ENCODE measurements at places on chromosomes 12 and 14.

GRCh38 chr14:94022532-94023411 is 3.4 kb upstream of the OTUB2 start:
- DNase-seq = no peak

- no peak for DNase-seq
Measured at GRCh38 chr14:91424813-91425530, 7.4 kb upstream of the CCDC88C start.

- no peak for DNase-seq
Measured at GRCh38 chr14:34300882-34301734, 160.9 kb downstream of the SPTSSA start.

GRCh38 chr12:120363274-120363855 is 5.6 kb downstream of the MSI1 start:
- no peak for DNase-seq

DNA sequence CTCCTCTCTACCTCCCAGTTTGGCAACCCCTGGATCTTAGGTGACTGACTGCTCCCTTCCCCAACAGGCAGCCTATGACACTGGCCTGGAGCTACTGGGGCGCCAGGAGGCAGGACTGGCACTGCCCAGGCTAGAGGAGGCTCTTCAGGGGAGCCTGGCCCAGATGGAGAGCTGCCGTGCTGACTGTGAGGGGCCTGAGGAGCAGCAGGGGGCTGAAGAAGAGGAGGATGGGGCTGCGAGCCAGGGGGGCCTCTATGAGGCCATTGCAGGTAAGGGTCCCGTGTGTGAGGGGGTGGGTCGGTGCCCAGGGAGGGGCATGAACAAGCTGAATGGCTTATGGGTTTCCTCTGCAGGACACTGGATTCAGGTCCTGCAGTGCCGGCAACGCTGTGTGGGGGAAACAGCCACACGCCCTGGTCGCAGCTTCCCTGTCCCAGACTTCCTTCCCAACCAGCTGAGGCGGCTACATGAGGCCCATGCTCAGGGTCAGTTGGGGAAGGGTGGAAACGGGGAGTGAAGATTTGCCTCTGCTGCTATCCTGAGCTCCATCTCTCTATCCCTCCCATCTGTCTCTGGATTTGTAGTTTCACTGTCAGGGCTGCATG is 2.2 kb downstream of the P3H3 start:
- no peak for DNase-seq

GRCh38 chr12:82673698-82674097 is 13.0 kb upstream of the TMTC2 start:
- DNase-seq = no peak

DNA sequence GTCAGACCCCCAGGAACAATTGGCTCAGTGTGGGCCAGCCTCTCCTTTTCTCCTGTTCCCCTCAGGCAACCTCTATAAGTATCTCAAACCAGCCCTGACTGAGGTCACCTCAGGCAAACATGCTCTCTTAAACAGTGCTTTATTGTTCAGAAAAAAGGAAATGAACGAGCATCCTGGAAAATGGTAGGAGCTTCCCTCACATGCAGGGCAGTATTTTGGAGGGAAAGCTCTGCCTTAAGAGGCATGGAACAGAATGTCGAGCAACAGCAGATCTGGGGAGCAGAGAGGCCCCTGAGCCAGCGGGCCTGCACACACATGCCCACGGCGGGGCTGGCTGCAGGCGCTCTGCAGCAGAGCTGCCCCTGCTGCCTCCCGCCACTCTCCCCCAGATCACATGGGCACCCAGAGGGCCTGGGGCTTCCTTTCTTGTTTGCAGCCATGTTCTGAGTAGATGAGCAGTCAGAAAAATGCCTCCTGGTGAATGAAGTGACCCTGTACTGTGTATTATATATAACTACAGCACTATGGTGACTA is 42.0 kb downstream of the MOK start:
- DNase-seq = no peak

DNA sequence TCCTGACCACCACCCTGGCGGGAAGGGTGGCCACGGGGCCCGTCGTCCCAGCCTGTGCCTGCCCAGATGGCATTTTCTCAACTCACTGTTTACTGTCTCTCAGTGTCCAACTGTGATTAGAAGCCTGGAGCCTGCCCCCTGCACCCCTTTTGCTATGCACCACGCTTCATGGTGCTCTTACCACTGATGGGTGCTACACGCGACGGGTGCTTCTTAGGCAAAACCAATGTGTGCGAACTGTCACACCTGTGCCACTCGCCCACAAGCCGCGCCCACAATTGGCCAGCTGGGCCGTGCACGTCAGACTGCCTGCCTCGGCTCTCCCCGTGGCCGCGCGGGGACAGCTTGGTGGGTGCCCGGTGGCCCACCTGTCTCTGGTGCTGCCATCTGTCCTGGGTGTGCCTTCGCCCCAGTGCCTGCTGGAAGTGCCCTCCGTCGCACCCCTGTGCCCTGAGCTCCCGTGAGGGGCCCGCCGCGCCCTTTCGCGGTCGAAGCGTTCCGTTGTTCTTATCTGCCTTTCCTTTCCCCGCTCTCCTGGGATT is 15.1 kb upstream of the AMN start:
- no peak for DNase-seq

- DNase-seq = no peak
Measured at GRCh38 chr14:100554082-100554677, 33.0 kb downstream of the BEGAIN start.

DNA sequence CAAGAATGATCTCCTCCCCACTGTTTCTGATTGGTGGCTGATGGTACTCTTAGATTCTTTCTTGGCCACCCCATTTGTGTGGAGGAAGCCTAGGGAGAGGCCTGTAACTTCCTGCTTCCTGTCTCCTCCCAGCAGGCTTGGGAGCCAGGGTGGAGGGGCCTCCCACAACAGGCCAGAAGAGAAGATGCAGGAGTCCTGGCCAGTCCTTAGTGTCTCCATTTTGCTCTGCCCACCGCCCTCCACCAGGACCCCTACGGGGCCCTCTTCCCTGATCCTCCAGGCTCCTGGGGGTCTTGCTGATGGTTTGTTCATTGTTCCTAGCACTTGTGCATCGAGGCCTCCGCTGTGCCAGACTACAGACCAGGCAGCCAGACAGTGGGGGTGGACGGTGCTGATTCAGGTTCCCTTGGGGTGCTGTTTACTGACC is 6.8 kb downstream of the TSPAN9 start:
- DNase-seq = no peak

GRCh38 chr14:89445273-89445973 is 28.4 kb upstream of the FOXN3 start:
- no peak for DNase-seq

- no peak for DNase-seq
Measured at GRCh38 chr12:26156201-26156871, 31.5 kb upstream of the BHLHE41 start.

DNA sequence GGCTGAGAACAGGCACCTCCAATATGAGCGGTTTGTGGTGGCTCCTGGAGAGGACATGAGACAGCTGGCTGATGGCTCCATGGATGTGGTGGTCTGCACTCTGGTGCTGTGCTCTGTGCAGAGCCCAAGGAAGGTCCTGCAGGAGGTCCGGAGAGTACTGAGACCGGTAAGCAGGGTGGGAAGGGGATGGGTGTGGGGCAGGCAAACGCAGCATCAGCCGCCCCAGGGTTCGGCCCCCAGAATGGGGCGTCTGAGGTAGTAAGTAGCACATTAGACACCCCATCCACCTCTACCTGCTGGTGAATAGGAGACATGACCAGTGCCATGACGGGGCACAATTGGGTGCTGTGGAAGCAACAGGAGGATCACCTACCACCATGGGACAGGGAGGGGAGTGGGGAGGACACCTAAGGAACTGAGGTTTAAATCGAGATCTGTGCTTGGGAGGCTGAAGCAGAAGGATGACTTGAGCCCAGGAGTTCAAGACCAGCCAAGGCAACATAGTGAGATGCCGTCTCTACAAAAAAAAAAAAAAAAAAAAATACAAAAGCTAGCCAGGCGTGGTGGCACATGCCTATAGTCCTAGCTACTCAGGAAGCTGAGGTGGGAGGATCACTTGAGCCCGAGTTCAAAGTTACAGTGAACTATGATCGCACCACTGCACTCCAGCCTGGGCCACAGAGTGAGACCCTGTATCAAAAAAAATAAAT is 25.5 kb downstream of the ITGA7 start:
- DNase-seq = no peak

DNA sequence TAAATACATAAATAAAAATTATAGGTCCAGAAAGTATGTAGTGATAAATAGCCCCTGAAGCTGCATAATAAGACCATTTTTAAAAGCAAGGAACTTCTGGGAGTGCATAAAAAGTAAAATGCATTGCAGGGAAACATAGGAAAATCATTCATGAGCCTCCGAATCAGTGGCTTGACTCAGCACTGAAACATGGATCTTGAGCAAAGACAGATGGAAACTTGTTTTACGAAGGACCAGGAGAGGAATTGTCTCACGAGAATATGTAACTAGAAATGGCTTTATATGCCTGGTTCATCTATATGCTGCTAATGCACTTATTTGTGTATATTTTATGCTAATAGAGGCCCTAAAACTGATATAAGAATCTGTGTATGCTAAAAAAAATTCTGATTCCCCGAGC is 14.7 kb downstream of the TMEM30B start:
- no peak for DNase-seq

DNA sequence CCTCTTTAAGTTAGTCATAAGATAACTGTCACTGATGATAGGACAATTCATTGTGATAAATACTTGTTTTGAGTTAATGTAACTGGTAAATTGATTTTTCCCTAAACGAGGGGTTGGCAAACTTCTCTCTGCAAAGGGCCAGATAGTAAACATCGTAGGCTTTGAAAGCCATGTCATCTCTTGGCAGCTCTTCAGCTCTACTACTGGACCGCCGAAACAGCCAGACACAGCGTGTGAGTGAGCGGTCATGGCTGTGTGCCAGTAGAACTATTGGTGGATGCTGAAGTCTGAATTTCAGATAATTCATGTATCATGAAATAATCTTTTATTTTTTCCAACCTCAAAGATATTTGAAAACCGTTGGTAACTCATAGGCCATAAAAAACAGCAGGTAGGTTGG is 9.9 kb downstream of the PIWIL1 start:
- DNase-seq = no peak

DNA sequence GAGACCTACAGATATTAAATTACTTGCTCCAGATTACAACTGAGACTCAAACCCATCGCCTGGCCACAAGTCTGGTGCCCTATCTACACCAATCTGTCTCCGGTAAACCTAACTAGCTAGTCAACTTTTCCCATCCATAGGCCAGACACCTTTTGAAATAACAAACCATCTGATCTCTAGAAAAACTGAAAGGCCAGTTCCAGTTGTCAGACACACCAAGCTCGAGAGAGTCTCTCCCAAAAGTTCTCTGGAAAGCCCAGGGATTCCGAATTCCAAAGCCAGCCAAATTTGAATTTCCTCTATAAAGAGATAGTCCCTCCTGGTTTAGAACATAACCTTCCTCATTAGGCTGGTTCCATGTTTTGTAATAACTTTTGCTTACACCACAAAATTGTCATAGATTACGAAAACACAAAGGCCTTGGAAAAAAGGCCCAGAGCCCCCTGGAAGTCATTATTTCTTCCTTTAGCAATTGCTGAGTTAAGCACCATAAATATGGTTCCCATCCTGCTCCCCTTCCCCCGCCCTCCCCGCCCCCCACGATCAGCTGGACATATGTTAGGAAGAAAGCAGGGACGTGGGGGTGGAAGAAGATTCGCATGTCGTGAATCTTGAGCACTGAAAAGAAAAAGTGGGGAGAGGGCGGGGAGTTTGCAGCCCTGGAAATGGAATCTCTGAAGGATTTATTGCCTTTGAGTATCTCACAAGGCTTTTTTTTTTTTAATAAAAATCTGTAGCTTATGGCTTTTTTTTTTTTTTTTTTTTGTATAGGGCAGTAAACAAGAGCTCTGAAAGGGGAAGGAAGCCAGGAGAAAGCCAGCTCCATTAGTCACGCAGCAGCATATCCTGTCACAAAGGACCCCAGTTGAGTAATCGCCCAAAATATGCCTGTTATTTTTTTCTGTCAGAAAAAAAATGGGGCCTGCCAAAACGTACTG is 110.4 kb downstream of the ZFP36L1 start:
- no peak for DNase-seq

GRCh38 chr14:52735921-52736489 is 6.0 kb downstream of the STYX start:
- DNase-seq = no peak

DNA sequence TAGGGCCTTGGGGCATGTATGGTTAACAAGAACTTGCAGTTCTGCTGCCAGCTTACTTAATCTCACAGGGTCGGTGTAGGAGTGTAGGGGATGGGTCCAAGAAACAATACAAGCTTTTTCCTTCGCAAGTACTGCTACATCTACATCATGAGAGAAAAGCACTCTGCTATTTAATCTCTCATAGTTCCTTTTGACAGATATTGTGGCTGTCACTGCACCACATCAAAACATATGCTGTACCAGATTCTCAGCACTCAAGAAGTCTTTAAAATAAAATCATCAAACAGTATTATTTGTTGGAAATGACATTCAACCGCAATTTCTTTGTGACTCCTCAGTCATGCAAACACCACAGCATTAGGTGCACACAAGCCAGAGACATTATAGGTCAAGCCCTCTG is 215.5 kb upstream of the BMP4 start:
- no peak for DNase-seq

DNA sequence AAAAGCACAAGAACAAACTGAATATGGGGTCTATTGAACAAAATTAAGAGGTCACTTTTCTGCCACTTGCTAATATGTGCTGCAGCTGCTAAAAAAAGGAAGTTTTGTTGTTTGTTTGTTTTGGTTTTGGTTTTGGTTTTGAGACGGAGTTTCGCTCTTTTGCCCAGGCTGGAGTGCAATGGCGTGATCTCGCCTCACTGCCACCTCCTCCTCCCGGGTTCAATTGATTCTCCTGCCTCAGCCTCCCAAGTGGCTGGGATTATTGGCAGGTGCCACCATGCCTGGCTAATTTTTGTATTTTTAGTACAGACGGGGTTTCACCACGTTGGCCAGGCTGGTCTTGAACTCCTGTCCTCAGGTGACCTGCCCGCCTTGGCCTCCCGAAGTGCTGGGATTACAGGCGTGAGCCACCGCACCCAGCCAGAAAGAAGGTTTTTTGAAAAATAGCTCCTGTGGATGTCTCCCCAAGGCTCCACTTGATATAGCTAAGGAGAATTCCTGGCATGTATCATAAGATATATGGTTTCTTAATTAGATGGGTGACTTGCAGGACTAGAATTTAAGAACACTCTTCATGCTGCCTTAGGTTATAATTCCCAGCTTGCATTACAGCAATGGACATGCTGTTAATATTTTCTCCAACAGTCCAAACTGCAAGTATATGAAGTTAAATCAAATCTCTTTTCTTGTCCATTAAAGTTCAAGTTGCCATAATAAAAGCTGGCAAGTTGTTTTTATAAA is 237.6 kb upstream of the AMIGO2 start:
- no peak for DNase-seq

GRCh38 chr14:57526942-57527341 is 33.3 kb upstream of the CCDC198 start:
- no peak for DNase-seq

- no peak for DNase-seq
Measured at GRCh38 chr14:57999471-57999870, 133.6 kb upstream of the SLC35F4 start.

DNA sequence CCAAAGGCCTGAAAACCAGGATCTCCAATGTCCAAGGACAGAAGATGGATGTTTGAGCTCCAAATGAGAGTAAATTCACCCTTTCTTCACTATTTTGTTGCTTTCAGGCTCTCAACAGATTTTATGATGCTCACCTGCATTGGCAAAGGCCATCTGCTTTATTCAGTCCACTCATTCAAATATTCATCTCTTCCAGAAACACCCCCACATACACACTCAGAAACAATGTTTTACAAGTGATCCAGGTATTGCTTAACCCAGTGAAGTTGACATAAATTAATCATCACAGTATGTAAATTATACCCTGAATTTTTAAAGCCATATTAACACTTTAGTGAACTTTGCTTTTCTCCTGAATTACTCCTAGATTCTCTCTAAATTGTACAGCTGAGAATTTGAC is 63.3 kb downstream of the DUSP6 start:
- no peak for DNase-seq
